ENCODE measurements at places on chromosomes 12 and 14.
A peak's percentile ranks its signal among the peaks of the same experiment; 100 is the strongest.

DNA sequence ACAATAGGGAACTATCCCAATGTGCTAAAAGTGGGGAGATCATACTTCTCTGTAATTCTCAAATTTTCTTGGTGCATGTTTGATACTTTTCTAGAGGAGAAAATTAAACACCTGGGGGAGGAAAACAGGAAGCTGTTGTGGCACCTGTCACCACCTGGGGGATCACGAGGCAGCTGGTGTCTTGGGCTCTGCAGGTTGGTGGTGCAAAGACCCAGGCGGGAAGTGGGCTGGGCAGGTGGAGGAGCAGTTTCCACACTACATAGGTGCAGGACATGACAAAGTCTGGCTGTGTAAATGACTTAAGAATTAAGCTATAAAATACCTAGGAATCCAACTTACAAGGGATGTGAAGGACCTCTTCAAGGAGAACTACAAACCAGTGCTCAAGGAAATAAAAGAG, 23.2 kb downstream of the PEX5 start:
- DNase-seq, result no peak

DNA sequence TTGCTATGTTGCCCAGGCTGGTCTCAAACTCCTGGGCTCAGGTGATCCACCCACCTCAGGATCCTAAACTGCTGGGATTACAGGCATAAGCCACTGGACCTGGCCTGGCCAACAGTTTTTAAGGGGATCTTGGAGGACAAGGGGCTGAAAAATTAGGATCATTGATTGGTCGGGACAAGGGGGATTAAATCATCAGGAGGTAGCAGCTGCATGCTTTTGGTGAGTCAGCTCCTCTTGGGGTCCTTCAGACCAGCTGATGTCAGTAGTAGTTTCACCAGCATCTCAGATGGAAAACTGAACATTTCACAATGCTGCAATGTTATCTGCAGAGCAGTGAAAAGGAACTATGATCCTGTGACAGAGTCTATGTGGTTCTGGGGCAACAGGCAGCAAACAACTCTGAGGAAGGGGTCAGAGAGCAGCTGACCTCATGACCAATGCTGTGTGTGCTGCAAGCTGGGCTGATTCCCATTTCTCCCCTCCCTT, 6.3 kb downstream of the LRRC74A start:
- DNase-seq, result no peak

GRCh38 chr12:52636592-52637258, 15.3 kb downstream of the KRT2 start:
- DNase-seq, result no peak

DNA sequence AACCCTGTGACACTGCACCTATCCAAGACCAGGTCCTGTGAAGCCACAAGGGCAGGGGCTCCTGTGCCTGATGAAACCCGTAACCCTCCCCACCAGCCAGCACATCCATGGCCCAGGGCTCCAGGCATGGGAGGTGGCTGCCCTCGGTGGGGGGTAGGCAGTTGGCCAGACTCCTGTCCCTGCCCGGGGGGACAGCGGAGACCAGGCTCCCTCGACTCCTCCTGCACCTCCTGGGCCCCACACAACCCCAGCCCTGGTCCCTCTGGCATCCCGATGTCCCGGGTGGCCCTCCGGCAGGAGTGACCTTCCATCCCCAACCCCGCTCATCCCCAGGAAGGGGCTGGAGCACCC, 11.4 kb downstream of the AKT1 start:
- no peak for DNase-seq

GRCh38 chr12:82635263-82635662, 51.4 kb upstream of the TMTC2 start:
- DNase-seq, result no peak

GRCh38 chr14:105476097-105476830, 1.6 kb downstream of the CRIP2 start:
- DNase-seq, result no peak

DNA sequence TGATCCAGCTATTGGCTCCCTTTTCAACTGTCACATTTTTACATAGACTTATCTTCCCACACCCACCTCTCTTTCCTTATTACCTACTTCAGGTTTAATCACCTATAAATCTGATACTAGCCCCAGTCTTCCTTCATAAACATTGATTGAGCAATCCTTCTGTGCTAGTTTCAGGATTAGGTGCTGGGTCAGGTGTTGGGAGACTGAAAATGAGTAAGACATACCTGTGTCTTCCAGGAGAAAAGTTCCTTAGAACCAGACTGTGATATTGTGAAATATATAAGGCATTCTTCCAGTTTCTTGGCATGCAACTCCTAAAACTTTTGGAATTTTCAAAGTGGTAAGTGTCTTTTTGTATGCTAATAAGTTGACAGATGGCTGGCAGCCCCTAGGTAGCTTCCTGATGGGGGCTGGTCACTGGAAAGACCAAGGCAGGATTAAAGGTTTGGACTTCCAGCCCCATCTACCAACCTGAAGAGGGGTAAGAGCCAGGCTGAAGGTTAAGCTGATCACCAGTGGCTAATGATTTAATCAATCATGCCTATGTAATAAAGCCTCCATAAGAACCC, 4.6 kb downstream of the ANO6 start:
- DNase-seq, result no peak

- DNase-seq, result no peak
Measured at GRCh38 chr12:49086116-49086515, 8.5 kb downstream of the DHH start.

GRCh38 chr12:97681612-97682504, 219.3 kb downstream of the RMST start:
- no peak for DNase-seq

- DNase-seq, result no peak
Measured at GRCh38 chr14:105484069-105484996, 2.4 kb upstream of the CRIP1 start.

DNA sequence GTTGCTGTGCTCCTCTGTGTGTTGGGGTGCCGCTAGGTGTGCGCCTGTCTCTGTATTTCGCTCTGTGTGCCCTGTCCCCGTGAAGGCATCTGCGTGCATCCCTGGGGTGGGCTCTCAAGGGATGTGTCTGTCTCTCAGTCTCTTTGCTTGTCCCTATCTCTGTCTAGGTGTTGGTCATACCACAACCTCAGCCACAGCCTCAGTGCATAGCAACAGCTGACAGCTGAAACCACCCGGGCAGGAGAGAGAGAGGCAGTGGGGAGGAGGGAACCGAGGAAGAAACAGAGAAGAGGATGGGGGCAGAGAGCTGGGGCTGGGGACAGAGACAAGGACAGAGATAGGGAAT, 953 bp upstream of the NXPH4 start:
- no peak for DNase-seq

GRCh38 chr12:1811281-1811947, 9.0 kb upstream of the LRTM2 start:
- DNase-seq, result peak; percentile 25

GRCh38 chr14:74368441-74368840, 20.2 kb downstream of the VRTN start:
- DNase-seq, result no peak

- DNase-seq, result no peak
Measured at GRCh38 chr12:111444314-111444924, 38.7 kb downstream of the SH2B3 start.

- no peak for DNase-seq
Measured at GRCh38 chr12:12446786-12447185, 89.9 kb downstream of the BORCS5 start.

DNA sequence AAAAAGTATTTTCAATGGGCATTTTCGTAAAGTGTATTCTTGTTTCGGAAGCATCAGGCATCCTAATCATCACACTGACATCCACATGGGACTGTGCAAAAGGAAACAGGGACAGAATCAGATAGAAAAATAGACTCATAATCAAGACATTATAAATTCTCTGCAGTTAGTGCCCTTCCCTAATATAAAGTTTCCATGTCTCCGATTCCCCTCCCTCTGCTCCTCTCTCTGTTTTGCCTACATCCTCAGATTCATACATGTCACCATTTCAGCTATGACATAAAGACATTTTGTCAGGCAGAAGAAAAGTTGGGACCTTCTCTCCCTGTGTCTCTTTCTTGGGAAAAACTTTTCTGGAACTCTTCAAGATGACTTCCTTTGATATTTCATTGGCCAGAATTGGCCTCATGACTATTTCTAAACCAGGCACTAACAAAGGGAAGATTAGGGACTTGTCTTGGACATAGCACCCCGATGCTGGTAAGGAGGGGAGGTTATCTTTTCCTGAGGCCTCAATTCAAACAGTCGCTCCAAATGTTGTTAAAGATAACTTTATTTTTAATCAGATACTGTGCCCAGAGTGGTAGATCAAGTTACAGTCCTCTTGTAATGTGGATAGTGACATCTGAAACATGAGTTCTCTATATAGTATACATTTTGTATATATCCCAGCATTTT, 212.1 kb upstream of the BTG1 start:
- DNase-seq, result no peak

DNA sequence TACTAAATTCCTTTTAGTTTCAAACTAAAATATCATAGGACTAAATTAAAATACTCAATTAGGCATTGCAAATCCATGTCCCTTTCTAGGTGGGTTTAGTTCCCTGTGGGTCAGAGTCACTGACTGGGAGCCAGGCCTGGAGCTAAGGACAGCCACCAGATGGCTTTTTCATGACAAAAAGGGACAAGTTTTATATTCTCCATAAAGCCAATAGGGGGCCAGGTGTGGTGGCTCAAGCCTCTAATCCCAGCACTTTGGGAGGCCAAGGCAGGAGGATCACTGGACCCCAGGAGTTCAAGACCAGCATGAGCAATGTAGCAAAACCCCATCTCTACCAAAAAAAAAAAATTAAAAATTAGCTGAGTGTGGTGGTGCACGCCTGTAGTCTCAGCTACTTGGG, 35.4 kb upstream of the EIF5 start:
- DNase-seq, result no peak

- DNase-seq, result no peak
Measured at GRCh38 chr12:4288296-4289131, 15.0 kb downstream of the CCND2 start.

GRCh38 chr12:55789171-55789570, 28.4 kb downstream of the SARNP start:
- DNase-seq, result no peak

DNA sequence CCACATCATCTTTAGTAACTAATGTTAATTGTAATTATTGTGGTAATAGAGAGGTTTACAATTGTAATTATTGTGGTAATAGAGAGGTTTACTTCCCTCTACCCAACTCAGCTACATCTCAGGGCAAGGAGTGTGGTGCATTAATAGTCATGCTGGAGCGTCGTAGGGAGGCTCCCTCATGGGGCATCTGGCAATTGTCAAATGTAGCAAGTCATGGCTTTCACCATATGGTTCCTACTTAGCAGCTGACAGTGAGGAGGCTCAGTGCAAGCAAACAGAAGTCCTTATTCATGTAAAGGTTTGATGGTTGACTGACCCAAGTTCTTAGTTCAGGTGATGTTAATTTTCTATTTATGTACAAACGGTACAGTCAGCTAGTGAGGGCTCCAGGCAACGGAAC, 1012.0 kb downstream of the FLRT2 start:
- no peak for DNase-seq

GRCh38 chr12:3496957-3497356, 6.0 kb downstream of the PRMT8 start:
- DNase-seq, result no peak

- DNase-seq, result no peak
Measured at GRCh38 chr12:124744659-124745464, 118.8 kb downstream of the SCARB1 start.

- DNase-seq, result no peak
Measured at GRCh38 chr12:27673101-27673718, 23.0 kb upstream of the REP15 start.

GRCh38 chr14:92014040-92014439, 25.8 kb downstream of the TRIP11 start:
- DNase-seq, result no peak

GRCh38 chr14:33631441-33631840, 319.4 kb downstream of the EGLN3 start:
- no peak for DNase-seq

DNA sequence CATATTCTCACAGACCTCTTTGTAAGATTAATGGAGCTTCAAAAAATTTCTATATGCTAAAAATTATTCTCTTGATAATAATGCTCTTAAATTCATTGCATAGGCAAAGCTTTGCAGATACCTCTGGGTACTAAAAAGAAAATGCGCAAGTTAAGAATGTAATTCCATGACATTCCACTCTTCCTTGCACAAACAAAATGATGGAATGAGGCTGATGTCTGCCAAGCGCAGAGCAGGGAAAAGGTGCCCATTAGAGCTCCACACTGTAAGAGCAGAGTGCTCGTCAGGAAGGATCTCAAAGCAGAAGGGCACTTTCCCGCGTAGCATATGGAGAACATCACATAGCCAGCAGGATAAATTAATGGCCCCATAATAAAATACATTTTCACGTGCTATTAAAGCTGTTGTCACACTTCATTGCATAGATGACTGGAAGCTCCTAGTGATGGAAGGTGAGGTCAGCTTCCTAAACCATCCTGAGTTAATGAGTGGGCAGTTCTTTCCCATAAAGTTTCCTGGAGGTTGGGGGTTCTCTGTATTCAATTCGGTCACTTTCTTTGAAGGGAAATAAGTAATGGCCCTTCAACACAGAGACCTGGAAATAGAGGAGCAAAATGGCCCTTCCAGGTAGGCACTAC, 1058.9 kb downstream of the GALC start:
- no peak for DNase-seq

- DNase-seq, result no peak
Measured at GRCh38 chr14:102625564-102626296, 33.3 kb downstream of the RCOR1 start.

- DNase-seq, result no peak
Measured at GRCh38 chr12:48000878-48001504, 3.3 kb downstream of the COL2A1 start.

Data from stimulated activated CD4-positive, alpha-beta T cell treated with anti-CD3 and anti-CD28 coated beads, Interleukin-12 subunit alpha, Interleukin-12 subunit beta, amount 100 ng/mL, for 48 hours (primary cell).